ENCODE measurements at places on chromosomes 13 and 19.

DNA sequence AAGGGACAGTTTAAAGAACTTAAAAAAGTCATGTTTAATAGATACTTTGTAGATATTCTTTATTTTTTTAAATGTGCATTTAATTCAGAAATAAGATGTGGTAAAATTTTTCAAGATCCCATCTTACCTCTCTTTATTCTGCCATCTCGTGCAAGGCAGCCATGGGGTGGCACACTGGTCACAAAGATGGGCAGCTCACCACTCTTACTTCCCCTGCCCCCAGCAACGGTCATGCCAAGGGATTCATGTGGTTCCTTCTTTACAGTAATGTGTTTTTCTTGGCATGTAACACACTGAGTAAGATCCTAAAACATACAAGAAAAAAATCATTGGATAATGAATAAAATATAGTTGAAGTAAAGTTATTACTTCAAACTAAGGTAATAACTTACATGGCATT lies 64.2 kb downstream of the LNX2 start:
- no peak for DNase-seq

DNA sequence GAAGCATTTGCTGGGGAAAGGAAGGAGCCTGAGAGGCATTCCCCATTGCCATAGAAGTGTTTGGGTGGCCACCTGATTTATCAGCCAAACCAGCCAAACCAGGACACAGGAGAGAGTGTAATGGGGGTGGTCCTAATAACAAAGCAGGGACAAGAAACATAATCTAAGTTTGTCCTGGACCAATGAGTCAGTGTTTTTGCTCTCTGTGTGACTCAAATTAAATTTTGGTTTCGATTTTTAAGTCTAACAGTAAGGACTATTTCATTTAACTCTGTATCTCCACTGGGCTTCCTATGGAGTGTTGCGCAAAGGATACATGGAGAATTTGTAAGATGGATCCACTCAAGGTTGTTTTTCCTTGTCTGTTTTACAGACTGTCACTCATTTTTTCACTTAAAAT lies 19.5 kb upstream of the TRPC4 start:
- DNase-seq, result no peak

DNA sequence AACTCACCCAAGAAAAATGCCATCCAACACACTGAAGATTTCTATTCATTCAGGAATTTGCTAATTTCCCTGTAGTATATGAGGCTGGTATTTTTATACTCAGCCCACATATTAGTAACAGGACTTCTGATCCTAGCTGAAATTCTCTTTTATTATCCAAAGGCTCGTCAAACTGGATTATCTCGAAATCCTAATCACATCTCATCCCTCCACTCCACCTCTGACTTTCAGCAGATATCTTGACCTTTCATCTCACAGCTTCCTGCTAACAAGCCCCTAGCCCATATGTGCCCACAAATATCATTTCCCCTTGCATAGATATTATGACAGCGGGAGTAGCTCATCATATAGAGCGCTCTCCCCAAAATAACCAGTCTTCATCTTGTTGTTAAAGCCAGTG lies 279.7 kb downstream of the FGF14 start:
- no peak for DNase-seq

DNA sequence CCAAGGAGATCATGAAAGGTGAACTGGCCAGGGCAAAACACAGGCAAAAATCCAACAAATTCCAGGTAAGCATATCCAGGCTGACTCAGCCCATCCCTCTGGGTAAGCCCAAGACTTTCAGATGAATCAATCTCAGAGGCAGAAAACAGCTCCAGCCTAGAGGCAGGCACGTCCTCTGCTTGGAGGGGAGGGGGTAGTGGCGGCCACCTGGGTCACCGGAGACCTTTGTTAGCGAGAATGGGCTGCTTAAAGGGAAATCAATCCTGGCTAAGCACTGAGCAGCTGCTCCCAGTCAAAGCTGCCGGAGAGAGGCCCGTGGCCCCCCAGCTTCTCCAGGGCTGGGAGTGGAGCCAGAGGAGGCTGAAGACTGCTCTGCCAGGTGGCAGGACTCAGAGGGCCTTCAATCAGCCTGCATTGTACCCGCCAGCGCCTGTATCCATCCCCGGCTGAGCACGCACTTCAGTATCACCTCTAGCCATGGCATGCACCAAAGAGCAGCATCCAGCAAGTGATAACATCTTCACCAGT lies 48.2 kb downstream of the PIN1 start:
- DNase-seq, result no peak

DNA sequence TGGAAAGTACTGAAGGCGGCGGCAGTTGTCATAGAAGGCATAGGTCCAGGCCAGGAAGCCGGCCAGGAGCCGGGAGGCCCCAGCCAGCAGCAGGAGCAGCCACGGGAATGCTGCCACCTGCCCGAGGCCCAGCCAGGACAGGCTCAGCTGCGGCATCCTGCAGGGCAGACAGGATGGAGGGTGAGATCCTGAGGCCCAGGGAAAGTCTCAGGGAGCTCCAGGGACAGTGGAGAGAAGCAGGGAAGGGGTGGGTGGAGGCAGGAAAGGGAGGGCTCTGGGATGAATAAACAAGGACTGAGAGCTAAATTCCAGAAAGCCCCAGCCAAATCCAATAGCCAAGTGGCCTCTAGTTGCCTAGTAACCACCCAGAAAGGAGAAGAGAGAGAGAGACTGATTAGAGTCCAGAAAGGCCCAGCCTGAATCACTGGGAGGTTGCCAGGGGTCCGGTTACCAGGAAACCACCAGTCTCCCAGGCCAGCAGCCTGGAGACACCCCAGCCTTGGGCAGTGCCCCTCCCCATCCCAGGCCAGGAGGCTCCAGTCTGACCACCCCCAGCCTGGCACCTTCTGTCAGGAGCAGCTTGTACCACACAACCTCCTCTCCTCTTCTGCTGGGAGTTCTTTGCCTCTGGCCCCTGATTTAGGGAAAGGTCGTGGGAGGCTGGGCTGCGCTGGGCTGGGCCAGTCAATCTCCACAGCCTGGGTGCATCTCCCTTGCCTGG lies 7.5 kb upstream of the OR10H5 start:
- DNase-seq, result no peak

DNA sequence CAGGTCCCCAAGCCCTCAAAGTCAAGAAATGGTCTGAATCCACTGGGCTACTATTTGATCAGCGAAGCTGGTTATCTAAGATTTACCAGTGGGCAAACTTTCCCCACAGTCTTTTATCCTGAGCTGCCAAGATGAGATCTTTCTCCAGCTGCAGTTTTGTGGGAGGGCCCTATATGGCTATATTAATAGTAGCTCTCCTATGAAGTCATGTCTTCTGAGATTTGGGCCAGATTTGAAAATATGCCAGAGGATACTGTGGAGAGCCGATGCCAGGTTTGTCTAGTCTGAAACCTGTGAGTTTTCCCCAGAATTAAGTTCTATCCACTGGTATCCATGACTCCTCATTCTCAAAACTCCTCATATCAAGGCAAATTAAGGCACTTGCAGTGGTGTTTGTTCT lies 173.2 kb downstream of the FLT1 start:
- DNase-seq, result no peak

- DNase-seq, result no peak
Observed at GRCh38 chr19:11942843-11943108, 17.9 kb downstream of the ZNF700 start.

- no peak for DNase-seq
Observed at GRCh38 chr13:28590461-28590860, 68.5 kb upstream of the POMP start.

DNA sequence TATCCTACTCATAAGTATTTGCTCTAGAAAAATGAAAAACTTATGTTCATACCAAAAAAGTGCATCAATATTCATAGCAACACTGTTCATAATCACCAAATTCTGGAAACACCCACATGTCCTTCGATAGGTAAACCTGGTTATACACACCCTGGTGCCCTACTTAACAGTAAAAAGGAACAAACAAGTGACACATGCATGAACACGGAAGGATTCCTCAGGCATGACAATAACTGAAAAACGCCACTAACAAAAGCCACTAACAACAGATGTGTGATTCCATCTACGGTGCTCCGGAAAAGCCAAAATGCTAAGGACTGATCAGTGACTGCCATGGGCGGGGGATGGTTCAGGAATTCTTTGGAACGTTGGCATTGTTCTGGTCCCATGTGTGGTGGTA lies 65.5 kb downstream of the STK24 start:
- DNase-seq, result no peak

DNA sequence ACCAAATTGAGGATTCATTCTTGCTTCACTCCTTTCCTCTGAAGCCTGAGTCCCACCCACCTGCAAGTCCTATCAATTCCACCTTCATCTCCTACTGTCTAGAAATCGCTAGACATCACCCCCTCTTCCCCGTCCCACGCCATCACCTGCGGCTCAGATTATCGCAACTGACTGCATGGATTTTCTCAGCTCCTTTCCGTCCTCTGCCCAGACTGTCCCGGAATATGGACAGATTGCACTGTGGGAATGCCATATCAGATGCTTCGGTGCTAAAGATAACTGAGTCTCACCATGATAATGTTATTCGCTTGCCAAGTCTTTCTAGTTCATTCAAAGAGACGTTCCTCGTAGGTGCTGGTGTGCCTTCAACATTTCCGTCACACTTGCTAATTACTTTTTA lies 66.4 kb upstream of the USP29 start:
- no peak for DNase-seq

DNA sequence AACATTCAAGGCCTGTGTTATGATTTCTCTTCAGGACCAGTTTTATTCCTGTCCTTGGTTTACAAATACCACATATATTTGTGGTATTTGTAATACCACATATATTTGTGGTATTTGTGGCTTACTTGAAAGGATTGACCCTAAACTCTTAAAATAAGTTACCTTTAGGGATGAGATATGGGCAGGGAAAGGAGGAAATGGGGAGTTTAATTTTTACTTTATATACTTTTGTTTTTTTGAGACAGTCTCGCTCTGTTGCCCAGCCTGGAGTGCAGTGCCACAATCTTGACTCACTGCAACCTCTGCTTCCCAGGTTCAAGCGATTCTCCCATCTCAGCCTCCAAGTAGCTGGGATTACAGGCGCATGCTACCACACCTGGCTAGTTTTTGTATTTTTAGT lies 2.3 kb upstream of the TGDS start:
- no peak for DNase-seq

DNA sequence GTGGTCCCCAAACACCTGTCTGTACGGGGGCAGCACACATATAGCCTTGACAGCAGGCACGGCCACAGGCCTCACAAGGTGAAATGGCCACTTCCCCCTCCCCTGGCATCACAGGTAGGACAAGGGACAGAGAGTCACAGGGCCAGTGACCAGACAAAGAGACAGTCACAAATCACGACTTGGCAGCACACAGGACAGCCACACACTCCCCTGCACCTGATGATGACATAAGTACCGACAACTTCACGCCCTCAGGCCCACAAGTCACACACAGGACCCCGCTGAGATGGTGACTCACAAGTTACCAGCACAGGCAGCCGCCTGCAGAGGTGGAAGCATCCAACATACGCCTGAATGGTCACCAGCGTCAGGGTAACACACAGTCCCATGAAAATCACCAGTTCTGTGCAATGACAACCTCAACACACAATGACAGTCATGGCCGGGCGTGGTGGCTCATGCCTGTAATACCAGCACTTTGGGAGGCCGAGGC lies 16.5 kb downstream of the TYK2 start:
- DNase-seq, result no peak

DNA sequence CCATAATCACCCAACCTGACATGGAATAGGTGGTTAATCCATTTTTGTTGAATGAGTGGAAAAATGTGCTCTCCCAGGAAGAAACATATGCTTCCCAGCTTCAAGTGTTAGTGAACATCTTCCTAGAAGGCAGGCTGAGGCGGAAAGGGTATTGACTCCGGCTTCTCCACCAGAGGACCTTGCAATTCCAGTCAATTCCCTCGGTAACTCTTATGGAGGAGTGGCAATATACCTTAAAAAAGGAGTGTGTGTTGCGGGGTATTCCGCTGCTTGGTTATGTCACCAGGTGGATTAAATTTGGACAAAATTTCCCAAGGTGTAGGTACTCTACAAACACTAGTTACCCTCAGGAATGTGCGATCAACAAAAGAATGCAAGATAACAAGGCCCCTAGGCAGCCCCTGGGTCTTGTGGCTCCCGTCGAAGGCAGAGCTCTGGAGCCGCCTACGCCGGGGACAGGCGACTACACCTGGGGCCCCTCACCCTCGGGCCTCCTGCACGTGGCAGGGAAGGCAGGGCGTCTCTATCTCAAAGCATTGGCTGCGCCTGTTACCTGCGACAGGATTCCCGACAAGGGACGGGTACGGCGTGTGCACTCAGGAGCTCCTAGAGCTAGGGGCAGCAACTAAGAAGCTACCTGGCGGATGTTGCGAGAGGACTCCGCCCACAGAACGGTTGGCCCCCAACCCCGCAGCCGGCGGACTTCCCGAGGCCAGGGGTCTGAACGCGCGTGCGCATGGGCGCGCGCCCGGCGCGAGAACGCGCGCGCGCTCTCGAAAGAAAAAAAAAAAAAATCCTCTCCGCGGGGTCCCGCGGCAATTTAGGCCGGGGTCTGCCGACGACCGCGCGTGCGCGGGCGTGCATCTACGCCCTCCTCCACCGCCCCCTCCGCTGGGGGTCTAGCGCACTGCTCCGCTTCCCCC lies at the start of gene WDR87:
WDR87 (minus strand) TSS at position 649 of the 923 bp plus-strand sequence. CDS start 8,355 bp downstream, outside the sequence.
- no peak for DNase-seq

DNA sequence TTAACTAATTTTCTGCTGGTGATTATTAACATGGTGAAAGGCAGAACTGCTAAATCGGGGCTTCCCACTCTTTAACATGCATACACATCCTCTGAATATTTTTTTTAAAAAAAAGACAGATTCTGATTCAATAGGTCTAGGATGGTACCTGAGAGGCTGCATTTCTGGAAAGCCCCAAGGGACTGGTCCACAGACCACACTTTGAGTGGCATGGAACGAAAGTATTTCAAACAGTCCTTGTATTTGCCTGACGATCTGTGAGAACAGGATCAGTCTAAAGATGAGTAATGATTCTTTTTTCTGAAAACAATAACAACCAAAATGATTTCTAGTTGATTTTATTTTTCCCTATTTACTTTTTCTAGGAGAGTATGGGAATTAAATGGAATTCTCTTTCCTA lies 16.7 kb upstream of the SPART start:
- DNase-seq, result no peak

DNA sequence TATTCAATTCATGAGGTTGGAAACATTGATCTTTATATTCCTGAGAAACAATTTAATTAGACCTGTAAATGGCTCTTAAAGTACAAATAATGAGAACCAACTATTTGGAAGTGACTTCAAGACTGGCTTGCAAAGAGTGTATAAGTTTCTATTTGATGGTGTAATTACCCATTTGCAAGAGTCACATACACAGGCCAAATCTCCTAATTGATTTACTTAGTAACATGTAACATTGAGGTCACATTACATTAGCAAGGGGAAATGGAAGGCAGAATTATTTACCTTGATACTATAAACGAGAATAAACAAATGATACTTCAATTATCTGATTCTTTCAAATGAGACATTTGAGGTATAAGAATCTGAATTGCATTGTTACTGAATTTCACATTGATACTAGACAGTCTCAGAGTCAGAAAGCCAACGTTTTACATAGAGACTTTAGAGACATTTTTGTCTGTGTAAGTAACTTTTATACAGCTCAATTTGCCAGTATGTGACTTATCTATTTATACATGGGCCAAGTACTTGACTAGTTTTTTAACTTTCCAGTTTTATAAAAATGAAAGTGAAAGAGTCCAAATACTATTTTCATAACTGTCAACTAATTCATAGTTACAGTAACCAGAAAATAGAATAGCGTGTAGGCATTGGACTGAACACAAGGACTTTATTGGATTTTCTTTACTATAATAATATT lies 95.6 kb upstream of the RFC3 start:
- DNase-seq, result no peak

All from epithelial cell of proximal tubule (primary cell).